ENCODE measurements at places on chromosomes 16 and 17. TPM values are rescaled to one million over a fixed set of nuclear protein-coding genes. Genes with fewer than 3 reads are reported as not detected.

Gene SEZ6L2
- total RNA-seq: 12.2 TPM

Gene TBC1D24
- total RNA-seq: 34.3 TPM

DNA sequence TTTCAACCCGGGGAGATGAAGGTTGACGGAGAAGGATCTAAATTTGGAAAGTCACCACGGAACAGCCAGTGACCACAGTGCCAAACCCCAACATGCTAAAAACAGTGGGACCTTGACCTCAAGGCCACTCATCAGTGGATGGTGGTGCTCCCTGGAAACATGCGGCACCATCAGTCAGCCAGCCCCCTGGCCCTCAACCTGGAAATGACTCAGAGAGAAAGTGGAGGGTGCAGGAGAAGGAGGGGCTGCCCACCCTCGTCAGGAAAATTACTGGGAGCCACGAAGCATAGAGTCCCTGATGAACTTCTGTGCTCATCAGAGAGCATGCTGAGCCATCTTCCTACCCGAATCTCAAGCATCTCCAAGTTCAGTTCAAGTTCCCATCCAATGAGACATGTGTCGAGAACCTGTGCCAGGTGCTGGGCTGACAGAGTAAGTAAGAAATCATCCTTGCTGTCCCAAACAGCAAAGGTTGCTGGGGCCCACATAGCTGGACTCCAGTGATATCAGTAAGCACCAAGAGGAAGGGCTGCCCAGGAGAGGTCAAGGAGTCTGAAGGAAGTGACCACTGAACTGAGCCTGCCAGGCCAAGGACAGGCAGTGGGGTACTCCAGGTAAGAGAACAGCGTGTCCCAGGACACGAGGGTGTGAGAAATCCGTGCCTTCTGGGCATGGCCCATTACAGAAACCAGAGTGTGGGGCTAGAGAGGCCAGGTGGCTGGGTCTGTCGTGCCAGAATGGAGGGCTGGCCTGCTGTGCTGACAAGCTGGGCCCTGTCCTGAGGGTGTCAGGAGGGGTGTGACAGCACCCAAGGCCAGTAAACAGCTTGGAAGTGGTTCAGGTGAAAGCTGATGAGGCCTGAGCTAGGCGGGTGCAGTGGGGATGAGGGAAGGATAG is 5.2 kb downstream of the PECAM1 start:
- DNase-seq: no peak

DNA sequence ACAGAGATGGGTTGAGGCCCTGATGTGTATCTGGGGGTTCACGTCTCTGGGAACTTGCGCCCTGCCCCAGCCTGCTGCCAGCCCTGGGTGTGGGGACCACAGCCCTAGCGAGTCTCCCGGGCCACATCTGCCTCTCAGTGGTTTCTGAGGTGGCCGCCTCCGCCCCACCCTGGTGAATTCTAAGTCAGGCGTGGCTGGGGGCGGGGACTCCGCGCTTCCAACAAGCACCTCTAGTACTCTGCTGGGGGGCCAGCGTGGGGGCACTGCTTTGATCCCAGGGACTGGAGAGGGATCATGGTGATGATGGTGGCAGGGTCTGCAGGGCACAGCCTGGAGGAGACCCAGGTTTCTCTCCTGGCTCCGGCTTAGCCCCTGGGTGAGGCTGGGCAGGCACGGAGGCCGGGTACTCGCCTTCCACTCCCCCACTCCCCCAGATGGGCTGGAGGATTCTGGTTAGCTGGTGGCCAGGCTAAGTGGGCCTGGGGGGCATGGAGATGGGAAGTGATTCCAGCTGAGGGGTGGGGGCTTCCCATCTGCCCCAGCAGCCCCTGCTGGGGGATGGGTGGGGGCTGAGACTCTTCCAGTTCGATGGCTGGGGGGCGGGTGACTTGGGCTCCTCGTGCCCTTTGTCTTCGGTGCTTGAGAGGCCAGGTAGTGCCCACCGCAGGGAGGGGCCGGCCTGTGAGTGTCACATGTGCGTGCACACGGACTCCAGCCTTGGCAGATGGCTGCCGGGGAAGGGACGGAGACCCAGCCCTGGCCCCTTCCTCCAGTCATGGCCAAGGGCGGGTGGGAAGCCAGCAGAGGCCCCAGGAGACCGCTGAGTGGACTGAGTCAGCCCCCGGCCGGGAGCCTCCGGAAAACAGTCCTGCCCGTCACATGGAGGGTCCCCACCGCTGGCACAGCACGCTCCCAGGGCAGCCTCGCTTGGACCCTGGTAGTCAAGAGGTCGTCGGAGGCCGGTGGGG is 3.9 kb downstream of the GLIS2 start:
- DNase-seq: peak; percentile 62

DNA sequence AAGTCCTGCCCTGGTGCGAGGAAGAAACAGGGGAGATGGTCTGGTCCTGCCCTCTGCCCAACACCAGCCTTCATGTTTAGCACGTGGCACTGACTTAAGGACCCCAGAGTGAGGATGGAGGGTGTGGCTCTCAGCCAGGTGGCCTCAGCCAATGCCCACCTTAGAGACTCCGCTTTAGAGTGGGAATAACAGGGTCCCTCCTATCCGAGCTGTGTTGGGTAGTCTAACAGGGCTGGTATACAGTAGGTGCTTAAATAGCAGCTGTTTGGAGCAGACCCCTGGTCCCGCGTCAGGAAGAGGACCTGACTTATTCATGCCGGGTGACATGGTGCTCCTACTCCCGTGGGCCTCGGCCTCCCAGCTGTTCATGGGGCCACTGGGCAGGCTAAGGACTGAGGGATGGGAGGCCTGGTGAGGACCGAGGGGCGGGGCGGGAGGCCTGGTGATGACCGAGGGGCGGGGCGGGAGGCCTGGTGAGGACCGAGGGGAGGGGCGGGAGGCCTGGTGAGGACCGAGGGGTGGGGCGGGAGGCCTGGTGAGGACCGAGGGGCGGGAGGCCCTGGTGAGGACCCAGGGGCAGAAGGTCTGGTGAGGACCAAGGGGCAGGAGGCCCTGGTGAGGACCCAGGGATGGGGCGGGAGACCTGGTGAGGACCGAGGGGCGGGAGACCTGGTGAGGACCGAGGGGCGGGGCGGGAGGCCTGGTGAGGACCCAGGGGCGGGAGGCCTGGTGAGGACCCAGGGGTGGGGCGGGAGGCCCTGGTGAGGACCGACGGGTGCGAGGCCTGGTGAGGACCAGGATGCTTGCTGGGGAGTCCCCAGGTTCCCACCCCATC is 7.6 kb downstream of the ZFPM1 start:
- DNase-seq: no peak

DNA sequence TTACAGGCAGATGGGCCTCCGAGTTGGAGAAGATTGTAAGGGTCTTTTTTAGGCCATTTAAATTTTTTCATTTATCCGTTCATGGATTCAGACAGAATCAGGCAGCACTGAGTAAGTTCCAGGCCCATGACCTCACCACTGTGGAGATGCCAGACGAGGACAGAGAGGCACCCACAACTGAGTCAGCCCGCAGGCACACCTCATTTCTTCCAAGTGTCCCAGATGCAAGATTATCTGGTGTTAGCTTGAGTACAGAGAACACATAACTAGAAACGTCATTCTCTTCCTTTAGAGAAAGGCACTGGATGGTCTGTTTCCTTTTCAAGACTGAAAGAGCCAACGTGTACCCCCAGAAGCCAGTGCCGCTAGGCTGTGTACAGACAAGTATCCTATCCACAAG is 16.9 kb downstream of the CLEC16A start:
- no peak for DNase-seq

- DNase-seq: peak; percentile 65
Observed at GRCh38 chr16:87705771-87706277, 60.0 kb downstream of the KLHDC4 start.

Gene KRT9
- total RNA-seq: not detected

DNA sequence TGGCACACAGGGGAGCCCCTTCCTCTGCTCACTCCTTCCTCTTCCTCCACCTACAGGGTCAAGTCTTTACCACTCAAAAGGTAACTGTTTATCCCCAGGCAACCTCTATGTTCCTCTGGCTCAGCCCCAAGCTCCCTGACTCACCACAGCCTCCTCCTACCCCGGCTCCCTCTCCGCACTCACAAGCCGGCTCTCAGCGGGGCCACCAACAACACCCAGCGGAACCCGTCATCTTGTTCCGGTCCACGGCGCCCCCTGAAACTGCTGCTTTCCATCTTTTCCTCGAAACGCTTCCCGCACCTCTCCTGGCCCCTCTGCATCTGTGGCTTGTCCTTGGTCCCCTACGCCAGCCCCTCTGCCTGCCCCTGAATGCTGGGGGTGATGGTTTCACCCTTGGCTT is 58.4 kb downstream of the NXN start:
- DNase-seq: no peak

- no peak for DNase-seq
Observed at GRCh38 chr17:76948726-76949342, 80.6 kb downstream of the MGAT5B start.

Gene GDPD3
- 7.7 TPM for total RNA-seq

DNA sequence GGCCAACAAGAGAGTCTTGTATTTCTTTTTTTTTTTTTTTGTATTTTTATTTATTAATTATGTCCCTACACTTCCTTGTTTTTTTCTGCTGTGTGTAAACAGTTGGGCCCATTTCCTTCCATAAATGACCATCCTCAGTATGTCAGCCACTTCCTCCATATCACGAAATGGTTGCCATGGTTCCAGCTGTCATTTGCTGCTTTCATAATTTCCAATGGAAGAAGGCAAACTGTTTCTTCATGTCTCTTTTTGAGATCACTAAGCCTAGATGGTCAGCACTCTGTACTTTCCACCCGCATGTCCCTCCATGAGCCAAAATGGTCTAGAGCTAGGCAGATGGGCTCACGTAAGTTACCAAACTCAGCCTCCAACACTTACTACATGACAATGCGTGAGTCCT is 133.5 kb upstream of the FOXF1 start:
- DNase-seq: no peak

- DNase-seq: no peak
Observed at GRCh38 chr16:21638573-21638975, 13.8 kb downstream of the IGSF6 start.

Gene OR3A3
- not detected for total RNA-seq

Gene PDE6G
- total RNA-seq: 12.6 TPM

- no peak for DNase-seq
Observed at GRCh38 chr16:88010343-88010967, 59.2 kb downstream of the BANP start.

DNA sequence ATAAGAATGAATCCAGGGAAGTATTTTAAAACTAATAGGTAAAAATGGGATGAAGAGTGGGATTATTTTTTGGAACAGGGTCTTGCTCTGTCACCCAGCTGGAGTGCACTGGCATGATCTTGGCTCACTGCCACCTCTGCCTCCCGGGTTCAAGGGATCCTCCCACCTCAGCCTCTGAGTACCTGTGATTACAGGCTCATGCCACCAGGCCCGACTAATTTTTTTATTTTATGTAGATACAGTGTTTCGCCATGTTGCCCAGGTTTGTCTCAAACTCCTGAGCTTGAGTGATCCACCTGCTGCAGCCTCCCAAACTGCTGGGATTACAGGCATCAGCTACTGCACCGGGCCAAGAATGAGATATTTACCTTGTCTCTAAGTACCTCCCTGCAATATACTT is 22.1 kb downstream of the NSMCE1 start:
- no peak for DNase-seq

- DNase-seq: no peak
Observed at GRCh38 chr16:57801098-57801808, 1.0 kb downstream of the KIFC3 start.

DNA sequence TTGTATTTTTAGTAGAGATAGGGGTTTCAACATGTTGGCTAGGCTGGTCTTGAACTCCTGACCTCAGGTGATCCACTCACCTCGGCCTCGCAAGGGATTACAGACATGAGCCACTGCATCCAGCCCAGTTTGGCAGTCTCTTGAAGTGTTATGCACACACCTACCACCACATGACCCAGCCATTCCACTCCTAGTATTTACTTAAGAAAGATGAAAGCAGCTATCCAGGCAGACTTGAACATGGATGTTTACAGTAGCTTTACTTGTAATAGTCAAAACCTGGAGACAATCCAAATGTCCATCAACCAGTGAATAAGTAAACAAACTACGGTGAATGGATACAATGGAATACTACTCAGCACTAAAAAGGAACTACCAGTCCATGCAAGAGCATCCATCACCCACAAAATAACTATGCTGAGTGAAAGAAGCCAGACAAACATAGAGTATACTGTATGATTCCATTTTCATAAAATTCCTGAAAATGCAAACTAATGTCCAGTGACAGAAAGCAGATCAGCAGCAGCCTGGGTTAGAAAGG is 37.8 kb upstream of the RASD1 start:
- peak; percentile 76 for DNase-seq

GRCh38 chr16:81276323-81276722 is 37.8 kb downstream of the BCO1 start:
- no peak for DNase-seq

Measured in upper lobe of left lung (tissue), 6 donors.